SW 1271 (cell line): ENCODE measurements at places on chromosomes 4 and X.

- DNase-seq = no peak
Measured at GRCh38 chr4:3360777-3361176, 68.0 kb downstream of the RGS12 start.

GRCh38 chrX:139725720-139726119 is 17.8 kb upstream of the MCF2 start:
- no peak for DNase-seq

DNA sequence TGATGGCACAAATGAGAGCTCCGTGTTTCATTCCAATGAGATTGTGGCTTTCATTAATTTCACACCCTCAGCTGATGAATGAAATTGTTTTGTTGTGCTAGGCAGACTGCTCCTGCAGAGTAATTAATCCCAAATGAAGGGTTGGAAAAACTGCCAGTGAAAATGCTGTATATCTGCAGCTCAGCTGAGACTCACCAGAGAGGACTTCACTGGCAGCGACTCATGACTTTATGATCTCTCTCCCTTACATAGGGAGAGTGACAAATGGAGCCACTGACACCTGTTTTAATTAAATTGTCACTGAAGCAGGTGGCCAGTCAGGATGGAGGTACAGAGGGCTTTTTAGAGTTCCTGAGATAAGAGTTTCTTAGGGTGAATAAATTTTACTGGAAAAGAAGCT is 24.8 kb downstream of the GRXCR1 start:
- DNase-seq = no peak

GRCh38 chrX:113770806-113771205 is 813.1 kb upstream of the HTR2C start:
- DNase-seq = no peak

GRCh38 chr4:126405369-126405982 is 1090.7 kb downstream of the FAT4 start:
- DNase-seq = peak; percentile 3

GRCh38 chr4:120692964-120693363 is 229.6 kb downstream of the PRDM5 start:
- DNase-seq = peak; percentile 64

DNA sequence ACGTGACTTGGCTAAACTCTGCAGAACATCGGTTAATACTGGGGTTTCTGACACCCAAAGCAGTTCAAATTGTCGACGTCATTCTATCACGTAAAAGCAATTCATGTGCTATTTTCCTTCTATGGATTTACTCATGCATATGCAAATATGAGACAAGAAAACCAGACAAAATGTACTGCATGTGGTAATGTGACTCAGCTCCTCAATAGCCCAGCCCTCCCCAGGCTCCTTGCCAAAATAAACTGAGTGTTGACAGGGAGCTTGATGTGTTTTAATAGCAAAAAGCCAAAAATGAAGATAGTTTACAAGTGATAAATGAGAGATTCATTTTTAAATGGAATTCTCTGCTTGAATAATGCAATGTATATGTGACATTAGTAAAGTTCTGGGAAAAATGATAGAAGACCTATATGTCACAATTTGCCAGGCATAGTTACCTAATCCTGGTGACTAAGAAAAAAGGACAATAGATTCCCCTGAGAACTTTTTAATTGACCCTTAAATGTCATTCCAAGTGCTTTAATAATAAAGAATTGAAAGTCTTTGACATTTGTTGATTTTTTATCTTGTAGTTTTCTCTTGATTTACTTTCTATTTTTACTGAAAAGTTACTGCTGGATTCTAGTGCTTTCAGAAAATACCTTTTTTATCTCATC is 1700.6 kb upstream of the TENM3 start:
- DNase-seq = no peak

GRCh38 chr4:48710446-48711209 is 69.5 kb downstream of the FRYL start:
- no peak for DNase-seq

DNA sequence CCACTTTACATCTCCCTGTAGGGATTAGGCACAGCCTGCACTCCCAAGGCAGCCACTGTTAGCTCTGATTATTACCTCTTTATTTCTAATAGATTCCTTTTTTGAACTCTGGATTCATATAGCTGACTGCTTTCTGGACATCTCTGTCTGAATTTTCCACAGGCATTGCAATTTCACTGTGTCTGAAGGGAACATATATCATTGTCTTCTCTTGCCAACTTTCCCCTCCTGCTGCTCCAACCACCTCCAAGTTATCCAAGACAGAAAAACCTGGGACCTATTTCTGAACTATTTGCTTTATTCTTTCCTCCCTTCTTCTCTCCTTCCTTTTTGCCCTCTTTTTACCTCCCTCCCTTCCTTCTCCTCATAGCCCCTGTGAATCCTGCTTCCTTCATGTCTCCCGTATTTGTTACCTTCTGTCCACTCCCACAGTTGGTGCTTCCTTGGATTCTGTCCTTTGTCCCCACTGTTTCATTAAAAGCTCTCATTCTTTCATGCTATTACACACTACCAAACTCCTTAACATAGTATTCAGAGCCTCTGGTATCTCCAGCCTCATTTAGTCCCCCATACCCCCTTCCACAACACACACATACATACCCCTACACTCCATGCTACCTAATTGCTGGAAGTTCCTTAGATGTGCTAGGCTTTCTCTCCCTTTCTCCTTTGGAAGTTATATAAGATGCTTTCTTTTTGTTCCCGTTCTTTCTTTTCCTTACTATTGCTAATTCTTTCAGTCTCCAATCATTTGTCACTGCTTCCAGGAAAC is 34.7 kb downstream of the FGF2 start:
- DNase-seq = no peak

- no peak for DNase-seq
Measured at GRCh38 chr4:31408121-31408520, 688.0 kb downstream of the PCDH7 start.

DNA sequence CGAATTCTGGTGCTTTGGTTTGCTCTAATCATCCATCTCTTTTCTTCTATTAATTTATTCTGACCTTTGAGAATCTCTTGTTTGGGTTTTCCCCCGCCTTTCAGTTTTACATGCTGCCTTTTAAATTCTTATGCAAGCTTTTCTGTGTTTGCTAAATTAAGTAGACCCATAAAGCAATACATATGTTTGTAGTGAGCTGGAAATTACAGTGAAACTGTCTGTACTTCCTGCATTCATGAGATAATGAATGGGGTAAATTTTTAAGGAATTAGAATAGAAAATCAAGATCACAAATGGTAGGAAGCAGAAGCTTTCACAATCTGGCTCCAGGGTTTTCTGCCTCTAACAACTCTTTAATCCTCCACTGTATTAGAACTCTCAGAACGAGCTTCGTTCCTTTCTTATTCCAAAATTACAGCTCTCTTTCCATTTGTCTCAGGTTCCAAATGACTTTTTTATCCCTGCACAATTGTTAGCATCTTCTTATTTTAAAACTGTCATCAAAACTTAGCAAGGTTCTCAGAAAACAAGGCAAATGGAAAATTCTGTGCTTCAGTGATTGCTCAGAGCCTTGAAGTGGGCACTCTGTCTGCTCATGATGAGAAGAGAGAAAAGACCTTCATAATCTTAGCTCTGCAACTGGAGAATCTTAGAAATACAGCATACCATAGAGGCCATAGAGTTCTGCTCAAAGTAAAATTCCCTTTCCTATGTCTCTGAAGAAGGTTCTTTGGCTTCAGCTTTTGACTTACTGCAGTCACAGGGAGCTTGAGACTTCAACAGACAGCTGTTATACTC is 108.2 kb downstream of the EGF start:
- no peak for DNase-seq

GRCh38 chr4:100681289-100681688 is 163.5 kb upstream of the EMCN start:
- no peak for DNase-seq

GRCh38 chrX:135639066-135639780 is 74.2 kb upstream of the CT45A1 start:
- no peak for DNase-seq

GRCh38 chr4:154854362-154854761 is 73.3 kb downstream of the RBM46 start:
- no peak for DNase-seq

- DNase-seq = no peak
Measured at GRCh38 chr4:88613417-88613875, 21.2 kb downstream of the HERC3 start.

- DNase-seq = no peak
Measured at GRCh38 chrX:37817579-37817978, 29.8 kb downstream of the DYNLT3 start.

DNA sequence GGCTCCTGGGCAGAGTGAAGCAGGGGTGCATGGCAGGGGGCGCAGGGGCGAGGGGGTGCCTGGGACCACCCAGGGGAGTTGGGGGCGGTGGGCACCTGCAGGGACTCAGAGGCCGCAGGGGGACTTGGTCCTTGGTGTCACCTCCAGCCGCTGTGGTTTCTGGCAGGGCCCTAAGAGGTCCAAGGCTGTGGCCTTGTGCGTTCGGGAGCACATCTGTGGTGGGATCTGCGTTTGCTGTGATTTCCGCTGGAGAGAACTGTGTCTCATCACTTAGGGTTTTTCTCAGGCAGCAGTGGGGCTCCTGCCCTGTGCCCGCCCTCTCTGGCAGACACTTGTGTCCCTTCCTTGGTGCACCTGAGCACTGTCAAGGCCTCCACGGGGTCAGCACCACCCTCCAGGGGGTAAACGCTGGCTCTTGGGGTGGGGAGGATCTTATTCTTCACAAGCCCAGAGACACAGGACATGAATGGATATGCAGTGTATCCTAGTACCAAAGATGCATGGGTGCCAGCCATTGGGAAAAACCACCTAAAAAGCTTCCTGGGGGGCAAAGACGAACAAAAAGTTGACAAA is 66.5 kb downstream of the ACOX3 start:
- DNase-seq = no peak

GRCh38 chr4:67929426-67929825 is 33.9 kb downstream of the TMPRSS11A start:
- no peak for DNase-seq

DNA sequence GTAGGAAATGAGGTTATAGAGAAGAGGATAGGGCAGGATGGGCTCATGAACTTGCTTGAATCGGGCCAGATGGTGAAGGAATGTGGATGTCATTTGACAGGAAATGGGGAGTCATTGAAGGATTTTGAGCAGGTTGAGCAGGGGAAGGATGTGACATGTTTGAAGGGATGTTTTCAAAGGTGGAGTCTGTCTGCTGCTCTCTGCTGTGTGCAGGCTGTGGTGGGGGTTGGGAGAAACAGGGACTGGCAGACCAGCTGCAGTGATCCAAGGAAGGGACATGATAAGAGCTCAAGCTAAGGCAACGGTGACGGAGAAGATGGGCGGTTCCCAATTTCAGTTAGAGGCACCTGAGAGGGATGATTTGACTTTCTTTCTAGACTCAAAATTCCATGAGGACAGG is 14.0 kb upstream of the XPNPEP2 start:
- no peak for DNase-seq

DNA sequence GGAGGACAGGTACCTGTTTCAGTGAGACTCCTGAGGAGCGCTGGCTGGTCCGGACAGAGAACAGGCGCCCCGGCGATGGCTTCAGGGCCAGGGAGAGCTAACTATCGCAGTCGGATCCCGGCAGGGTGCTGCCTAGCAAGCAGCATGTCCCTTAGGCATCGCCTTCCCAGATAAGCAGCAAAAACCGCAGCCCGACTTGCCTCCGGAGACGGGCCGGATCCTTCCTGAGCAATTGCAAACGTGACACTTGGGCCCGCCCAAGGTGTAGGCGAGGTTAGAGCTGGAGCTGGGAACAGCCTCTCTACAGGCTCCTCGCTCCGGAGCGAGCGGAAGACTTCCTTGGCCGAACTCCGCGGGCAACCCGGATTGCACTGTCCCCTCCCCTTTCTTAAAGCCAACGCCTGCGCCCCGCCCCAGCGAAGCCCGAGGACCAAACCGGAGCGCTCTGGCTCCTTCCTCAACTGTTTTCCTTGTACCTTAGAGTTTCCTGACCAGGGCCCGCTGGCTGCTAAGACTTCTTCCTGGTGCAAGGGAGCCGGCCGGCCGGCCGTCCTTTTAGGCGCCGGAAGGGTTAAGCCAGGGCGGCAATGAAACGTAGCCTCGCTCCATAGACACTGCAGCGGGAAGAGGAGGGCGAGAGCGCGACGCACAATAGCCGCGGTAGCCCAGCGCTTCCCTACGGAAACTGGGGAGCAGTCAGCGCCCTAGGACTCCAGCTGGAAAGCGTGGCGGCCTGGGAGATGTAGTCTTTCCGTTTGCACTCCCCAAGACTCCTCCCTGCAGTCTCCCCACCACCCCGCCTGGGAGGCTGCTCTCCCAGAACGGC is at the start of gene OPHN1:
TSS of gene OPHN1 (minus strand) at position 341 of the 826 bp plus-strand sequence. CDS start 475 bp downstream, outside the sequence.
- DNase-seq = peak; percentile 77

GRCh38 chrX:106780664-106781377 is 21.7 kb upstream of the TBC1D8B start:
- DNase-seq = no peak

- DNase-seq = no peak
Measured at GRCh38 chrX:110021258-110022022, 18.5 kb downstream of the TMEM164 start.

- DNase-seq = no peak
Measured at GRCh38 chr4:40373636-40374035, 38.5 kb downstream of the CHRNA9 start.

GRCh38 chr4:120446051-120446567 is 379.5 kb upstream of the MAD2L1 start:
- no peak for DNase-seq

GRCh38 chr4:158760866-158761265 is 8.0 kb upstream of the FNIP2 start:
- no peak for DNase-seq

DNA sequence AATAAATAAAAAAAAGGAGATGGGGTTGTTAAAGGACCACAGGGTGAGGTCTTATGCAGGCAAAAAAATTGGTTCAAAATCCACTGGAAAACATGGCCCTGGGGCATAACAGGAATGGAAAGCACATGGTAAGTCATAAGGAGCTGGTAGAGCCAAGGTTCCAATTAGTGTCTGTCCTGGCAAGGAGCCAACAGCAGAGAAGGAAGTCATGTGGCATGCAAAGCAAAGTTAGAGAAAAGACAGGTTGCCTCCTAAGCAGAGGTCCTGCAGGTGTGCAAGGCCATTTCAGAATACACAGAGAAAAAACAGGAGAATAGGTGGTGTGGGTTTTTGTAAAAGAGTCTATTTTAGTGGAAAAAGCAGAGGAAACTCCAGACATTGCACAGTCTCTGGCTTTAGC is 1881.7 kb downstream of the ARAP2 start:
- DNase-seq = no peak

GRCh38 chrX:24149351-24150050 is at the start of gene ZFX:
TSS of gene ZFX (plus strand) at chrX:24149729. CDS start at chrX:24172743, 23,014 bp downstream.
- no peak for DNase-seq

DNA sequence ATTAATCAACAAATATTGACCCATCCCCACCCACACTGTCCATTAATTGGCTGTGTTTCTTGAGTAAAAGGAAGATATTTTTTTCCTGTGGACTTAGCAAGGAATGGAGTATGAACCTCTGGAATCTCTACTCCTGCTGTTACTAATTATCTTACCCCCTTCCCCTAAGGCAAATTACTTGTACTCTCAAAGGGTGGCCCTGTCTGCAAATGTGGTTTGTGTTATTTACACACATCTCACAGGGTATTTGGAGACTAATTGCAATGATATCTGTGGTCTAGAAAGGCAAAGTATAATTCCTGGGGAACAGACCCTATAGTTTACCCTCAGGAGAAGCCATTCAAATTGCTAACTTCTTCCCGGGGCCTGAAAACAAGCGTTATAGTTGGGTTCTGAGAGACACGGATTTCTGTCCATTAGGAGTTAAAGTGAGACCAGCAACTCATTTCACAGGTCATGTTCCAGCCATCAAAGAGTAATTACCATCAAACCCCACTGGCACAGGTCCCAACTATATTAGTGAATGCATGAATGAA is 133.0 kb upstream of the RASGEF1B start:
- DNase-seq = no peak

- DNase-seq = no peak
Measured at GRCh38 chr4:62448911-62449310, 1248.8 kb downstream of the ADGRL3 start.
